Stimulated activated CD8-positive, alpha-beta memory T cell treated with anti-CD3 and anti-CD28 coated beads, Interleukin-2, amount 100 ng/mL, for 1 hour (primary cell): ENCODE measurements at places on chromosomes 4 and X.

GRCh38 chrX:18725310-18725943 is 18.0 kb downstream of the PPEF1 start:
- DNase-seq = no peak

GRCh38 chrX:107669261-107669660 is 41.0 kb downstream of the PRPS1 start:
- DNase-seq = no peak

GRCh38 chrX:73812256-73812655 is 249.3 kb downstream of the CHIC1 start:
- DNase-seq = no peak

DNA sequence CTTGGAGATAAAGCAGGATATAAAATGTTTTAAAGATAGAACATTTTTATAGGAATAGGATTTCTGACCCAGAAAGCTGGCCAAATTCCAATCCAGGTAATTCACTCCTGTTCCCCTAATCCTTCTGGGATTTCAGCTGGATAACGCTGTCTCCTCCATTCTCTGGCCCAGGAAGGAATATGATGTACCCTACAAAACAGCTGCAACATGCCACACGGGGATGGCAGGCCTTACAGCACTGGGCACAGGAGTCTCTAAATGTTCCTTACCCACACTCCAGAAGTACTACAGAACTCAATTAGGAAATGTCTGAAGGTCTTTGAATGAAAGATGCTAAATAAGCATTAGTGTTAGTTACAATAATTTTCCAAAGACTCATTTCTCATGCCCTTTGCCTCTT is 15.8 kb downstream of the CAMK2D start:
- no peak for DNase-seq

DNA sequence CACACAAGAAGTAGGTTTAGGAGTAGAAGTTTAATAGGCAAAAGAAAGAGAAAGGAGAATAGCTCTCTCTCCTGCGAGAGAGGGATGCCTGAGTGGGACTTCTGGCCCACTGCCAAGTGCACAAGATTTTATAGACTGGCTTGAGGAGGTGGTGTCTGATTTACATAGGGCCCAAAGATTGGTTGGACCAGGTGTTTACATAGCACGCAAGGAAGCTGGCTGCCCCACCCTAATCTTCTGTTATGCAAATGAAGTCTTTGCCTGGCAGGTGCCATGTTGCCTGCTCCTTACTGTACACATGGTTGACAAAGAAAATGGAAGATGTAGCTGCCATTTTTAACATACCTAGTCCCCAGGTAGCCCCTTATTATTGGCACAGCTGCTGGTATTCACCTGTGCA is 170.8 kb upstream of the GATB start:
- DNase-seq = no peak

GRCh38 chrX:23732704-23733103 is 10.4 kb downstream of the ACOT9 start:
- no peak for DNase-seq

- peak; percentile 31 for DNase-seq
Observed at GRCh38 chr4:70704215-70704930, 16.0 kb downstream of the UTP3 start.

- DNase-seq = no peak
Observed at GRCh38 chr4:57425610-57426009, 315.4 kb upstream of the IGFBP7 start.

DNA sequence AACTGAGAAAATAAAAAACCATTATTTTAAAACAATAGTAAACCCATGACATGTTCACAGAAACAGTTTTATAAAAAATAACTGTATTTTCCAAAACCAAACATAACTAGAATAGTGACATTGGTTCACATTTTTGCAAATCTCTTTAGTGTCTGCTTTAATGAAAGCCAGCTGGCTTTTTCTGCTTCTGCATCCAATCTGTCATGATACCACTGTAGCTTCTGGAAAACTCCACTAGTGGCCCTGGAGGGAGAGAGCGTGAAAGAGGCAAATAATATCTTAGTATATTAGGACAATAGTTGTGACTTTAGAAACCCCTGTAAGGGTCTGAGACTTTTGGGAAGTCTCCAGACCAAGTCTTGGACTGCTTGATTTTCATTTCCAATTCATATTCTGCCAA is 31.1 kb downstream of the FGFBP1 start:
- DNase-seq = no peak

DNA sequence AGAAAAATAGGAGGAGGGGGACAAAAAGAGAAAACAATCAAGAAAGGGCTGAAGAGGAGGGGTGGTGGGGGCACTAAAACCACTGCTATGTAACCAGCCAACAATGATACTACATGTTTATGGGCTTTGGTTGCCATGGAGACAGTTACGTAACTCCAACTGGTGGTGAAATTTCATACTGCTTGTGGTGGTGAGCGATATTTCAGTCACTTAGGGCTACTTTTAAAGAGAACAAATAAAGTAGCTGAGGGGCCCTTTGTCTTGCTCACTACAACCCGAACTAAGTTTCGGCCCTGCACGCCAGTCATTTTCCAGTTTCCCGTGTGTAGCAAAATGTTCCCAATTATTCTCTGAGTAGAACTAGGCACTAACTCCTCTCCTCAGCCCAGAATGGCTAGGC is 275.2 kb upstream of the EDA2R start:
- DNase-seq = no peak

- no peak for DNase-seq
Observed at GRCh38 chr4:103786014-103786413, 66.2 kb upstream of the TACR3 start.

DNA sequence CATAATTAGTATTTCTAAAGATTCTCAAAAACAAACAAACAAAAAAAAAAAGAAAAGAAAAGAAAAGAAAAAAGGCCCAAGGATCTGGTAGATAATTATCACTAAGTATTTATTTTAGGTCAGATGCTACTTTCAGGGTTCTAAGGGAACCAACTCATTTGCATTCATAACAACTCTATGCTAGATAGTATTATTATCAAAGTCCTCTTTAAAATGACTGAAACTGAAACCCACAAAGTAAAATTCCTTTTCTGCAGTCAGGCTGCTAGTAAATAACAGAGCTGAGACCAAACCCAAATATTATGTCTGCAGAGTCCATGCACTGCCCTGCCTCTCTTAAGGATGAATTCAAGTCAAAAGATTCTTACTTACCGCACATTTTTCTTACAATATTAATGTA is 38.3 kb upstream of the MAPK10 start:
- no peak for DNase-seq

GRCh38 chrX:34900691-34901090 is 41.9 kb upstream of the FAM47B start:
- no peak for DNase-seq

GRCh38 chr4:8506373-8507195 is 66.0 kb downstream of the TRMT44 start:
- DNase-seq = no peak

- no peak for DNase-seq
Observed at GRCh38 chr4:129358571-129358970, 262.6 kb downstream of the C4orf33 start.

DNA sequence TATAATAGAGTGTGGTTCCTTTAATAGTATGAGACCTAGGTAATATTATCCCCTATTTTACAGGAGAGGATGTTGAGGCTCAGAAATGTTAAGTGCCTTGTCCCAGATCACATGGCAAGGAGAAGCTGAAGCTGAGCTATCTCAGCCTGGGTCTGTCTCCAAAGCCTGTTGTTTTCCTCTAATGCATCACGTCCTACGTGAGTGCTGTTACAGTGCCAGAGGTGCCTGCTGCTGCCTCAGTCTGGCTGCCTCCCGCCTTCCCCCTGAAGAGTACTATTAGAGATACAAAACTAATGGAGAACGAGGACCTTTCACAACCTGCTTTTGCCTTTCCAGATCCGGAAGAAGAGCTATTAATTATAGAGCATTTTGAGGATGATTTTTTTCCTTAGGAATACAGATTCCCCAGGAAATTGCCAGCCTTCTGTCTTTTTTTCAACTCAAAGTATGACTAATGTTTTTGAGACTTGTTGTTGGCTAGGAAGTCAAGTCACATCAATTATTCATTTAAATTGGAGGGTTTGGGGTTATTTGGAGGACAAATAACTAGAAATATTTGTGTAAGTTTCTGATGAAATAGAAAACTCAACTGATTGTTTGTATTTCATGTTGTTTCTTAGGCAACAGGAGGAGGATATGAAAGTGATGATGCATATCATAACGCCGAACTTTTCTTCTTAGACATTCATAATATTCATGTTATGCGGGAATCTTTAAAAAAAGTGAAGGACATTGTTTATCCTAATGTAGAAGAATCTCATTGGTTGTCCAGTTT is 43.9 kb upstream of the MTMR1 start:
- DNase-seq = no peak

- DNase-seq = no peak
Observed at GRCh38 chr4:106615410-106615945, 246.9 kb upstream of the GIMD1 start.

GRCh38 chr4:103137446-103137827 is 37.8 kb upstream of the BDH2 start:
- no peak for DNase-seq

GRCh38 chr4:148044912-148045352 is 313.0 kb downstream of the ARHGAP10 start:
- DNase-seq = no peak

DNA sequence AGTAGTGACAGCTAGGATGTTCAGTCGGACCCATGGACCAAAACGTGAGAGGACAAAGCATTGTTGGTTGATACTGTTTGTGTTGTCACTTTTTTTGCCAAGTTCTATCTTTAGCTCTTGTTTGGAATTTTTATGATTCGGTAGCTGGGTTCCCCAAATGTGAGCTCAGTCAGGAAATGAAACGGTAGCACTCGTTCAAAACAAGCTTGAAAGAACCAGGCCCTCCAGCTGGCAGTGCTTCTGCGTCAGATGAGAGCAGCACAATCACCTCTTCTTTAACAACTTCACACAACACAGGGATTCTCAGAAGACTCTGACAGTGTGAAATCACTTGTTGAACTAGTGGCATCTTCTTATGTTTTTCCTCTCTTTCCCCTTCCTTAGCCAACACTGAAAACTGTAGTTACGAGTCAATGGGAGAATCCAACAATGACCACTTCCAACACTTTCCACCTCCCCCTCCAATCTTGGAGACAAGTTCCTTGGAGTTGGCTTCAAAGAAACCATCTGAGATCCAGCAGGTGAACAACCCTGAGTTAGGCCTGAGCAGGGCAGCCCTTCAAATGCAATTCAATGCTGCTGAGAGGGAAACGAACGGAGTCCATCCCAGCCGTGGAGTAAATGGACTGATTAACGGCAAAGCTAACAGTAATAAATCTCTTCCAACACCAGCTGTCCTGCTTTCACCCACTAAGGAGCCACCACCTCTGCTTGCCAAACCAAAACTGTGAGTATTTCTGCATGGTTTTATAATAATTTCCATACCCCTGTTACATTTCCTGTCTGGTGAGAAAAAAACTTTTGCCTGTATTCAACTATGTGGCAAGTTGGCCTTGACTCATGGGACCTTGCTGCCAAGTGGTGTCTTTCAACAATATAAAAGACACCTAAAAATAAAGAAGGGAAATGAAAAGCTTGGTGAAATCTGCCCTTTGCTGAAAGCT is 214.6 kb downstream of the PALLD start:
- no peak for DNase-seq

- DNase-seq = no peak
Observed at GRCh38 chr4:107519053-107519452, 201.0 kb downstream of the PAPSS1 start.

DNA sequence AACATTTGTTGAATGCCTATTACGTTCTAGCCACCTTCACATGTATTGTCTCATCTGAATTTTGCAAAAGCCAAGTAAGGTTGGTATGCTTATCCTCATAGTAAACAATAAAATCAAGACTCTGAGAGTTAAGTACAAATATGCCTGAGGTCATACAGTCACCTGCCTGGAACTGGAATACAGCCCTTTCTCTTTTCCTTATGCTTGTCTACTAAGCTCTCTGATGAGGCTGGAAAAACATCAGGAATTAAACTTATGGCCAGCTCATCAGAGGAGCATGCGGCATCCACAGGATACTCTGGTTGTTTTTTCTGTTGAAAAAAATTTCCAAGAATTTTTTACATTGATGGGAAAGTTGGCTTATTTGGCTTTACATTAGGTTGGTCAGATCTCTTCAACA is 35.5 kb downstream of the NCAPG start:
- DNase-seq = no peak

- no peak for DNase-seq
Observed at GRCh38 chr4:107098401-107098800, 62.3 kb upstream of the DKK2 start.

GRCh38 chr4:38082021-38082420 is 121.8 kb downstream of the PTTG2 start:
- no peak for DNase-seq

DNA sequence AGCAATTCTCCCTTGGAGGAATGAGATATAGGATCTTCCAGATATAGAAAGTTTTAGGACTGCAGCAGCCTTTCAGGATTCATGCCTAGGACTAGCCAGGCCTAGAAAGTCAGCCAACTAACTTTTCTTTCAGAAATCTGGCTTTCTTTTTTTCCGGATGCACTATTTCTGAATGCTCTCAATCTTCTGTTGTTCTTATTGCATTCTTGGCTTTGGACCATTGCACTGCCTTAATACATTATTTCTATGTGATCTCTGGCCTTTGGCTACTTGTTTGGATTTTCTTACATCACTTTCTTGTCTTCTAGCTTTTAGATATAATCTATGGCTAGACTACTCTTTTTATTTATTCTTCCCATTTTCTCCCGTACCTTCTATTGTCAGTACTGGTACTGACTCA is 813.1 kb upstream of the HTR2C start:
- no peak for DNase-seq

- DNase-seq = no peak
Observed at GRCh38 chr4:905485-906338, 26.4 kb downstream of the GAK start.
